EL (cell line): ENCODE measurements at places on chromosomes 5 and 9.

DNA sequence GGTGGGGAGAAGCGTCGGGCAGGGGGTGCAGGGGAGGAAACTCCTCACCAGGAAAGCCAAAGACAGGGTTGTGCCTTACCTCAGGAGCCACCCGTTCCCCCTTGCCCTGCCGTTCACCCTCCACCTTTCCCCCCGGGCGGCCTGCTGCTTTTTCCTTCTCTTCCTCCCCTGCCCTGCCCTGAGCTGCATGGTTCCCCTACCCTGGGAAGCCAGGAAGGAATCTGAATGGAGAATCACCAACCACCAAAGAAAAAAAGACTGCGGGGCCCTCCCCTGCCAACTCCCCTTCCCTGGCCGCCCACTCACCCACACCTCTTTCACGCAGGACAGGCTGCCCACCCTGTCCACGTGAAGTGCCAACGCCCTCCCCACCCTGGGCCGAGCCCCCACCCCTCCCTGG, 820 bp upstream of the NFX1 start:
- DNase-seq, result no peak

- no peak for DNase-seq
These were observed 158.2 kb downstream of the OLFM1 start for GRCh38 chr9:135245482-135246247.

DNA sequence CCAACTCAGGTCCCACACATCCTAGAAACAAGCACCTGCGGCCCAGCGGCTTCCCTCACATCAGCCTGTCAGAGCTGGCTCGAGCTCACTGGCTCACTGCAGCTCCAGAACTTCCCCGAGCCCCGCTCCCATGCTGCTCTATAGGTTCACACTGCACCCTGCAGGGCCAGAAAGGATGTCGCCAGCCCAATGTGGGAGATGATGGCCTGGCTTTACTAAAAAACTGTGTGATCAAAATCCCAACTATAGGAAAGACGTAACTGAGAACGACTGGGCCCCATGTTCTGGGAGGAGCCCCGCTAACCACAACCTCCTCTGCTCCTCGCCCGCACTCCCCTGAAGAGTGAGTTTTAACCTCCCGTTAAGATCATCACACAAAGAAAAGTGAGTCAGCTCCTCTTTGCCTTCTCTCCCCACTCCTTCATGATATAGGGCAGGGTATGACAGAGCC, 4.6 kb downstream of the SURF4 start:
- no peak for DNase-seq

DNA sequence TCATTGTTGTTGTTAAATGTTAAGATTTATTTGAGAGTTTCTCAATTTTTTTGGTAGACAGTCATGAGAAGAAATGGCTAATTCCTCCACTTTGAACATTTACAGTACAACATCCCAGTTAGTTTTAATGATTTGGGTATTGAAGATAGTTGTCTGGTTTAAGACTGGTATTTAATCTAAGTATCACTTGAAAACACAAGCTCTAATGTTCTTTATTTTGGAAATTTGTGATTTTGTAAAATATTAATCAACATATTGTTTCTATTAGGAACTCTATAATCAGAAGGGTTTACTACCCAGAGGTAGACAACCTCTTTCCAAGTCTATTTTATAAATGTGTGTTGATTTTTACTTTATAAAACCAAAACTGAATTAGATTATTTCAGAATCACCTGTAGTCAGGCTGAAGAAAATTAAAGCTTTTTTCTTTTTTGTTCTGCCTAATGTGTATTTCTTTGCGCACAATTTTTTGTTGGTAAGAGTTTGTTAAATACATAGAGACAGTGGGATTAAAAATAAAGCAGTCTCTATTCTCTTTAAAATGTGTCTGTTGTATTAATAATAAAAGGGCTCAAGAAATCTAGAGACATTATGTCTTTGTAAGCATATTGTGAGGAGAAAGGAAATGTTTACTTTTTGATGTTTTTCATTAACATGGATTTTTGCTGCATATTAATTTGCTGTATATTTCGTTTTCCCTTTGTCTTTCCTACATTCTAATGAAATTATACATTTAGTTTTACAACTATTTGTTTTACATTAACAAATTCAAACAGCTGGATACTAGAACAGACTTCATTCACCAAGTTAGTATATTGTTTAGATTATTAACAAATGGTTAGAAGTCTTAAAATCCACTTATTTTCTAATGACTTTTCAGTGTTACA, 3.9 kb upstream of the PURA start:
- DNase-seq, result peak; percentile 36

DNA sequence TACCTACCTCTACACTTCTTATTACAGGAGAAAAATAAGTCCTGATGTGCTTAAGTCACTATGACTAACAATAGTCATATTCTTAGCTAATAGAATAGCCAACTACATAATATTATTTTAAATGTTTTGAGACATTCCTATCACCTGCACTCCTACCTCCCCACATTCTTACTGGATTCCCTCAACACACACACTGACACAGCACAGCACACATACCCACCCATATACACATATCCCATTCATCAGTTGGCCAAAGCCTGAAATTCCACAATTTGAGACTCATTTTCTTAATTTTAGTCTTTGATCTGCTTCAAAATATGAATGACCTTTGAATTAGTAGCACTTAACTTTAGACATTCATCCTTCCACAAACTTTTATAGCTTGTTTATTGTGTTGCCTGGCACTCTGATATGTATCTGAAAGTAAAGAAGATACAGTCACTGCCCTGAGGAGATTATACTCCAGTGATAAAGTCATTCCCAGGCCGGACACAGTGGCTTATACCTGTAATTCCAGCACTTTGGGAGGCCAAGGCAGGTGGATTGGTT, 168.3 kb upstream of the RASA1 start:
- no peak for DNase-seq

DNA sequence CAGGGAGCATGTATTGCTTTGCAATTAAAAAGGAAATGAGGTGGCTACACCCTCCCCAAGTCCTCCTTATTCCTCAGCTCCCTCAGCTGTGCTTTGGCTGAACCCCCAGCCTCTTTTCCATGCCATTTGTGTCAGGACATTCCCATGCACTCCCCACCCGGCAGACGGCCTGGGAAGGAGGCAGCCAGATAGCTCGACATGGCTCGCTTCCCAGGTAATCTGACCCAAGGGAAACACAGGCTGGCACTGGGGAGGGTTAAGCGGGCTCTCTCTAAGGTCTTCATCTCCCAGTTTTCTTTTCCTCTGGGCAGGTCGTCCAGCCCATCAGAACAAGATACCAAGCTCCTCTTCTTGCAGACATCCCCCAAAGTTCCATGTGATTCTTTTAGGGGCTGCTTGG, 31.2 kb downstream of the BTNL9 start:
- no peak for DNase-seq

DNA sequence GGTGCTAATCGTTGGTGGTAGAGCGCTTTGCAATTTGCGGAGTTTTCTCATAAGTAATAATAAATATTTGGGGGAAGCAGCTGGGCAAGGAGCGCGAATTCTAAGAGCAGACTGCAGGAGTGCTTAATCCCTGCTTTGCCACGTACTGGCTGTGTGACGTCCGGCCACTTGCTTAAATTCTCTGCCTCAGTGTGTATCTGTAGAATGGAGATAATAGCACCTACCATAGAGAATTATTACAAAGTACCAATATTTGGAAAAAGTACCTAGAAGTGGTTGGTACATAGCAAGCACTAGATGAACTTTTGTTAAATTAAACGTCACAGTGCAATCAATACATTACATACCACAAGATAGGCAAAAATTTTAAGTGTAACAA, 598 bp upstream of the TMED7 start:
- no peak for DNase-seq

GRCh38 chr5:111645303-111645838, 111.6 kb downstream of the NREP start:
- DNase-seq, result no peak

- DNase-seq, result no peak
These were observed 36.1 kb downstream of the OLFML2A start for GRCh38 chr9:124813041-124813440.

DNA sequence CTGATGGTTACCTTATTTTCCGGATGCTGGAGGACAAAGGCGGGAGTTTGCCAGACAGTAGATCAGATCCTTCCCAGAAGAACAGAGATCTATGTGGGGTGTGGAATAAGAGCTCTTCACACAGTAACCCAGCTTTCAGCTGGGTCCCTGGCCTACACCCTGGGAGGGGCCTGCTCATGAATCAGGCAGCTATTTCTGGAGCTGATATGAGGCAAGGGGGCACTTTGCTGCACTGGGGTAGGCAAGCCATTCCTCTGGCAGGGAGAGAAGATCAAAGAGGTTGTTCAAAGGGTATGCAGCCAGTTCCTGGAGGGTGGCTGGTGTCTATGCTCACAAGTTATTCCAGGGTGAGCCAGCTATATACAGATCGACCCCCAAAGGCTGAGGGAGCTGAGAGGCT, 48.6 kb downstream of the CYSTM1 start:
- no peak for DNase-seq

DNA sequence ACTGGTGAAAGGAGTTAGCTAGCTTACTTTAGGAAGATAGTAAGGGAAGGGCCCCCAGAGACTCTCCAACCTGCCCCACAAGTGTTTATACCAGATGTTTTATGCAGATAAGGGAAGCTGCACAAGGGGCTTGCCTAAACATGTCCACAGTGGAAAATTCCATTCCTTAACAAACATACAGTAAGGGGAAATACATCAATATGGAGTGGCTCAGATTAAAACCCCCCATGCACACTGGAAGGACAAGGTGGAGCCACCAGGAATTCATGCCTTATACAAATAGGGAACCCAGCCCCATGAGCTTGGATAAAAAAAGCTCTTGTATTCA, 106.3 kb upstream of the GPBP1 start:
- DNase-seq, result peak; percentile 22

DNA sequence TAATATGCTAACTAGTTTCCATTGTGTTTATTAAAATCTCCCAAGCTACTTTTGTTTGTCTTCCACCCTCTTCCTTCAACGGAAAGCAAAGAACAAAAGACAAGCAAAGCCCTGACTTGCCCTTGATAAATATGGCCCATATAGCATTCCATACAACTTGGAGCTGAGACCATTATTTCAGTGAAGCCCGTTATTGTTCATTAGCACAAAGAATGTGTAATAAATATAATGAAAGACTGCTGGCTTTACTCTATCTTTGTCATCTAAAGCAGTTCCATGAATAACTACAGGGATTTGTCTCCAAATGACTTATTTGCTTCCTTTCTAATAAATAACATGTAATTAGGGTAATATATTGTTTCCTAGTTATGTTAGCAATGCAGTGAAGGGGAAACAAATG, 270.7 kb upstream of the TLE4 start:
- DNase-seq, result no peak
